Fibroblast of skin of right quadriceps (primary cell): ENCODE measurements at places on chromosomes 16 and 17.

- DNase-seq, result peak; percentile 62
These were observed 2.9 kb upstream of the IFI35 start for GRCh38 chr17:43003542-43004172.

DNA sequence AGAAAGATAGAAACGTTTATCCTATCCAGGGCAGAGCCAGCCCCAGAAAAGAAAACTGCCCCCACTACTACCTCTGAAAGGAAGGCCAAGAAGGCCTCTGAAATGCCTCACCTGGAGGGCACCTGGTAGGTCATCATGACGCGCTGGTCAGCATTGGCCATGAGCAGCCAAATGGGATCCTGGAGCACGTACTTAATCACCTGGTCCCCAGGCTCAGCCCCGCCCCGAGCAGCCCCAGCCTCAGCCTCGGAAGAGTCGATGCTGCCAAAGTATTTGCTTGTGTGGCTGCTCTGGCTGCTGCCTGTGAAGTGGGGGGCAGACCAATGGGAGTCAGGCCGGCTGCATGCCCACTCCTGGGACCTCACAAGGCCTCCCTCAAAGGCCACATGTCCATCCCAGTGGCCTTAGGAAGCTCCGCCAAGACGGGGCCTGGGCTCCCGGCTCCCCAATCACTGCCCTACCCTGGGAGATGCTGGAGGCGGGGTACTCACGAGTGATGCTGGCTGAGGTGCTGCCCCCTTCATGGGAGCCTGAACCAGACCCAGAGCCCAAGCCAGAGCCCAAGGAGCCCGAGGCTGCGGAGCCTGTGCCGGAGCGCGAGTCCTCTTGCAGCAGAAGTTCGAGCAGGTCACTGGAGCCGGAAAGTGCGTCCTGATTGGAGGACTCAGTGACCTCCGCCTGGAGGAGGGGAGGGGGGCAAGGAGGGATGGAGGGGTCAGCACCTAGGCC, 9.9 kb downstream of the PER1 start:
- no peak for DNase-seq

DNA sequence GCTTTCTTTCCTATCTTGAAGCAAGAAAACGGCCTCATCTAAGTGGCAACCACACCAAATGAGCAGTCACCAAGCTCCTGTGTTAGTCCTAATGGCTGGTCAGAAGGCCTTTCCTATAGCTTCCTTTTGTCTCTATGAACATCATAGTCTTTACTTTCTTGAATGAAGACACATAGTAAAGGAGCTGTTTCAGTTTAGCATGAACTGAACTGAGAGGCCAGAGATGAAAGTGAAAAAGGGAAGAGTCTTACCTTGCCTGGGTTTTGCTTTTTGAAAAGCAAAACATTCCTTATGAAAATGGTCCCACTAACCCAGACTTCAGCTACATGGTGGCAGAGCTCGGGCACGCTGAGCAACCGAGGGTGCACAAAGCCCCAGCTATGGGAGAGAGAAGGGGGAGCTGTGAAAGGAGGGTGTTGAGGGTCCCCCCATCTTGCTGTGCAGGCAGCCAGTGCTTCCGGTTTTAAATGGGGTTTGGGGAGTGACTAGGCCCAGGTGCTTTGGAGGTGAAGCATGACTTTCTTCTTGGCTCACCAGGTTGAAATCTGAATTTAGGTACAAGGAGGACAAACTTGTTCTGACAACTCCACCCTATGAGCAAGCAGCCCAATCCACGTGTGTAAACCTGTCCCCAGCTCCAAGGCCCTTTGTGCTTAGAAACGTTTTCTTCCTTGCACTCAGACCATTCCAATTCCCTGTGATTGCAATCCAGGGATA, 9.1 kb upstream of the PSMC3IP start:
- DNase-seq, result no peak

- no peak for DNase-seq
These were observed 151.4 kb downstream of the KATNIP start for GRCh38 chr16:27701381-27701780.

GRCh38 chr17:57940231-57940630, 15.0 kb downstream of the CUEDC1 start:
- DNase-seq, result no peak

GRCh38 chr17:83154311-83155127, 75.1 kb downstream of the METRNL start:
- DNase-seq, result no peak

DNA sequence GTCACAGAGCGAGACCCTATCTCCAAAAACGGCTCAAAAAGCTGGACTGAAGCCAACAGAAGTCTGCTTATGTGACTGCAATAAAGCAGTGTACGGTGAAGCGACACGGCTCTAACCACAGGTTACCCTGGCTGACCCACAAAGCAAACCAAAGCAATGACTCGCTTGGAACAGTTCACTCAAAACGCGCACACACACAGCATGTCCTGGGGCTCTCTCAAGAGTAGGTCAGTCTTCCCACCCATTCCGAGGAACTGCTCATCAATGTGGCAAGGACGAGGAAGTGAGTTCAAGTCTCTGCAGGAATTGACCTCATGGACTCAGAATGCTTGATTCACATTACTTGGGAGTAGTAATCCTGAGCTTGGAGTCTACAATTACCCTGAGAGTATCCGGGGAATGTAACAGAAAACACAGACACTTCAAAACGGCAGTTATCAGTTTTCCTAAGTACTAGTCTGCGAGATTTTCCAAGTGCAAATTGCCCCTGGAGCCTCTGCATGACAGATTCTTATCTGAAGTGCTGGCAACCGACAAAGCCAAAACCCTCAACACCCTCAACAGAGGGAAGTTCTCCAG, 25.4 kb downstream of the PELP1 start:
- DNase-seq, result peak; percentile 75

- peak; percentile 50 for DNase-seq
These were observed 135.8 kb downstream of the WWOX start for GRCh38 chr16:78235168-78235800.

GRCh38 chr16:89175280-89176146, 4.0 kb downstream of the CDH15 start:
- no peak for DNase-seq

DNA sequence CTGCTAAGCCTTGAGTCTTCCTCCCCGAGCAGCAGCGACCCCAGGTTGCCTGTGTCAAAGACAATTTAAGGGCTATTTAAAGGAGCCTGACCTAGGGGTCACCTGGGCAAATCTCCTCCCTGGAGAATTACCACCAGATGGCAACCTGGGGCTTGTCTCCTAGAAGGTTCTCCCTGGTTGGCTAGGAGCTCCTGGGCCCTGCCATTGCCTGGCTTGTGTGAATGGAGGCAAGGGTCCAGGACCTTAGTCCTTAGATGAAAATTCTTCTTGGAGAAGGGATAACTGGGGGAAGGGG, 51.3 kb upstream of the TAC4 start:
- DNase-seq, result no peak

- DNase-seq, result no peak
These were observed 159.2 kb downstream of the XYLT1 start for GRCh38 chr16:17311333-17312093.

- DNase-seq, result no peak
These were observed 1.4 kb downstream of the MMD start for GRCh38 chr17:55420067-55420775.

DNA sequence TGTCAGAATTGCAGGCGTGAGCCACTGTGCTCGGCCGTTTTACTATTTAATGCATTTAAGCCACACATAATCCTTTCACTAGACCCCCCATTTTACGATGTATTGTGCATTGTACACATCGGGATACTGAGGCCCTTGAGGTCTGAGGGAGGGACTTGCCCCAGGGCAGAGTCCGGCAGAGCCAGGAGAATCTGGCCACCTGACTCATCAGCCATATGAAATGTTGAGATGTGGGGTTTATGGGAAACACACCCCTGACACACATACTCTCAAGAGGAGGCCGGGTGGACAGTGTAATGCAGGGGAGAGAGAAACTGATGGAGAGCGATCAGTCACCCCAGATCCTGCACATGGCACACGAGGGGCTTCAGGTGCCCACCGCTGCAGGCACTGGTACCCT, 196.6 kb downstream of the ZNF423 start:
- no peak for DNase-seq

DNA sequence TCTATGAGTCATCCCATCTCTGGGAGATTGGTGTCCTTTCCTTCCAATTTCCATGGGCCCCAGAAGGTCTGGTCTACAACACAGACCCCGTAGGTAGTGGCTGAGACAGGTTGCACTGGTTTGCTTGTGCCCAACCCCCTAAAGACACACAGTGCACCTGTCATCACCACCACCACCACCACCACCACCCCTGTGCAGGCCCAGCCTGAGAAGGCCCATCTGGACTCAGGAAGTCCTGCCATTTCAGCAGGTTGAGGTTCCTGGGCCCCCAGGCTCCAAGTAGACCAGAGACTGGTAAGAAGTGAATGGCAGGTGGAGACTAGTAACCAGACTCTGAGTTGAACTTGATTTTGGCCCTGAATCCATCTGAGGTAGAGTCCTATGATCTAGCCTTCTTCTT, 25.9 kb upstream of the PHB1 start:
- DNase-seq, result no peak

DNA sequence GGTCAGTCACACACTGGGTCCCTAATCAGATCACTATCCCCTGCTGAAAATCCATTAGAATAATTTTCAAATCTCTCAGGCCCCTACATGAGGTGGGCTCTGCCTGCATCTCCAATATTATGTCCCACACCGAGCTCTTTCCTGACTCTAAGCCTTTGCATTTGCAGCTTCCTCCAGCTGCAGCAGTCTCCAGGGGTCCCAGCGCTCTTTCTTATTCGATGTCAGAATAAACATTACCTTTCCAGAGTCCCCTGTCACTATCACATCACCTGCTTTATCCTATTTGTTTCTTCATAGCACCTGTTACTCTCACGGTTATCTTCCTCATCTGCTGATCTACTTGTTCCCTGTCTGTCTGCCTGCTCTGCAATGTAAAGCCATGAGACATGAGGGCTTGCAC, 57.3 kb upstream of the MON1B start:
- no peak for DNase-seq
